HepG2 (cell line): ENCODE measurements at places on chromosomes 2 and 18. TPM values are rescaled to one million over a fixed set of nuclear protein-coding genes. Genes with fewer than 3 reads are reported as not detected.

The BMP10 gene
- total RNA-seq: not detected in 2 replicates

The PSMA8 gene
- not detected in 2 replicates for total RNA-seq

The RAB27B gene
- not detected in 2 replicates for total RNA-seq

The DRC1 gene
- 0.07 and 0.08 TPM in 2 replicates for total RNA-seq

The CD226 gene
- total RNA-seq: 0.15 and 0.77 TPM in 2 replicates

The PKP4 gene
- 80.9 and 84.8 TPM in 2 replicates for total RNA-seq

The SFT2D3 gene
- 4.6 and 9.4 TPM in 2 replicates for total RNA-seq

The KCNG2 gene
- total RNA-seq: not detected in 2 replicates

The RNF152 gene
- not detected in 2 replicates for total RNA-seq

The C1QL2 gene
- not detected in 2 replicates for total RNA-seq

The BOLL gene
- total RNA-seq: not detected in 2 replicates

DNA sequence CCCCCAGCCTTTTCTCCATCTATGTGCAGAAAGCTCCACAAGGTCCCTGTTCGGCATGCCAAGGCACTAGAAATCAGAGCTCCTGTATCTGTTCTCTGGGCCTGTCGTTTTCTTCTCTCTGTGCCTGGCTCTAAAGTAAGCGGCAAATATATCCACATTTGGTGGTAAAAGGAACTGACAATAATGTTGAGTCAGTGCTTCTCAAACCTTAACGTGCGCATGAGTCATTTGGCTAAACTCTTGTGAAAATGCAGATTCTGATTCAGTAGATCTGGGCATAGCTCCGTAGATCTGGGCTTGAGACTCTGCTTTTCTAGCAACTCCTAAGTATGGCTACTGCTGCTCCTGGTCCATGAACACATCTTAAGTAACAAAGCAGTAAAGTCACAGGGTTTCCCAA is 16.5 kb upstream of the ACSL3 start:
- no peak overlapping the region for H3K4me3 ChIP-seq
- H3K27ac ChIP-seq: no peak overlapping the region

- DNase-seq: no peak
- no peaks in the 10 kb centered on the region for H3K4me1 ChIP-seq
- no peaks in the 10 kb centered on the region for H3K27me3 ChIP-seq
- no peak overlapping the region for H3K4me3 ChIP-seq
- no peak overlapping the region for H3K27ac ChIP-seq
- no peaks in the 10 kb centered on the region for H3K36me3 ChIP-seq
These were observed 186.5 kb downstream of the CCDC102B start for GRCh38 chr18:68984342-68984741.

DNA sequence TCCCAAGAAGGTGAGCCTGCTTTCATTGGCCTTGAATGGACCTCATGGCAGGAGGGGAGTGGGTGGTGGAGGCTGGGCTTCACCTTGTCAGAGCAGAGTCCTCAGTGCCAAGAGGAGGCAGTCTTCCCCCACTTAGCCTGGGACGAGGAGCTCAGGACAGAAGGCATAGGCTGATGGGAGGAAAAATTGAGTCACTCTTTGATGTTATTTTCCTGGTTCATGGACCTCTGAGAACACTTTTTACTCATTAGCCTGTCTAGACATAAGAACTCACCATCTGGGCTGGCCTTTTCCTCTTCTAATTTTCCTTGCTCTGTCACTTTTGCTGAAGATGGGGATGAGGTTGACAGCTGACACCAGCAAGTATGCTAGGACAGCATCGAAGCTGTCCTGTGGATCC is 225.7 kb upstream of the TNP1 start:
- no peak overlapping the region for H3K27ac ChIP-seq
- no peaks in the 10 kb centered on the region for H3K4me1 ChIP-seq
- no peak for DNase-seq
- H3K4me3 ChIP-seq: no peak overlapping the region
- H3K36me3 ChIP-seq: no peaks in the 10 kb centered on the region
- peaks cover 4% of the 10 kb centered on the region; the same call in 1 of the 3 replicates for H3K27me3 ChIP-seq

GRCh38 chr2:227234429-227234828 is 70.0 kb downstream of the COL4A3 start:
- H3K27me3 ChIP-seq: no peaks in the 10 kb centered on the region
- H3K36me3 ChIP-seq: no peaks in the 10 kb centered on the region
- H3K4me1 ChIP-seq: no peaks in the 10 kb centered on the region
- DNase-seq: no peak

DNA sequence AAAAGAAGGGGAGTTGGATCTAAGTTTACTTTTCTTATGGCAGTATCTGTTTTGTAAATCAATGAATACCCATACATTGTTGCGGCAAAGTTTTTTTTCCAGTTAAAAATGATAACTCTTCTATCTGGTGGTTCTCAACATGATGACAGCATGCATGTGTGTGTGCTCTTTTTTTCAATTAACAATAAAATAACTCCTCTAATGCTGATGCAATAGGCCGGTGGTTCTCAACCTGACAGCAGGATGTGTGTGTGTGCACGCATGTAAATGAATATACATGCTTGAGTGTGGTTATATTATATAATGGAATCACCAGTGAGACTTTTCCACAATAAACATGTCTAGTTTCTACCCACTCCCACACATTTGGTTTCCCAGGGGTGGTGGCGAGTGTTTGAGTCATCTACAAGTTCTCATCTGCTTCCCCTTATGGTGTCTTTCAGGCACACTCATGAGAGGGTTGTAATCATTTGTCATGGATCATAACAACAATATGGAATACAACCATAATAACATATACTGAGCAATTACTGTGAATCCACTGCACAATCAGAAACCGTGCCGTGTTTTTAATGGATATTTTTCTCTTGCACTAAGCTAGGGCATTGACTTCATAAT is 31.2 kb downstream of the PARD3B start:
- H3K27ac ChIP-seq: no peak overlapping the region
- no peak overlapping the region for H3K4me3 ChIP-seq
- H3K36me3 ChIP-seq: no peaks in the 10 kb centered on the region
- H3K4me1 ChIP-seq: no peaks in the 10 kb centered on the region; the same call in 1 of the 2 replicates
- DNase-seq: no peak

- H3K4me3 ChIP-seq: no peak overlapping the region
- no peaks in the 10 kb centered on the region for H3K36me3 ChIP-seq
- H3K27me3 ChIP-seq: no peaks in the 10 kb centered on the region
- peaks cover 20% of the 10 kb centered on the region for H3K4me1 ChIP-seq
- DNase-seq: no peak
These were observed 2.8 kb downstream of the PREPL start for GRCh38 chr2:44358503-44358902.

- no peak overlapping the region for H3K4me3 ChIP-seq
- no peaks in the 10 kb centered on the region for H3K27me3 ChIP-seq
- no peaks in the 10 kb centered on the region for H3K36me3 ChIP-seq
- DNase-seq: no peak
- no peak overlapping the region for H3K27ac ChIP-seq
These were observed 36.5 kb upstream of the TTN start for GRCh38 chr2:178843697-178844096.

GRCh38 chr2:189927823-189928222 is 134.7 kb downstream of the MSTN start:
- H3K36me3 ChIP-seq: no peaks in the 10 kb centered on the region
- H3K27ac ChIP-seq: no peak overlapping the region

DNA sequence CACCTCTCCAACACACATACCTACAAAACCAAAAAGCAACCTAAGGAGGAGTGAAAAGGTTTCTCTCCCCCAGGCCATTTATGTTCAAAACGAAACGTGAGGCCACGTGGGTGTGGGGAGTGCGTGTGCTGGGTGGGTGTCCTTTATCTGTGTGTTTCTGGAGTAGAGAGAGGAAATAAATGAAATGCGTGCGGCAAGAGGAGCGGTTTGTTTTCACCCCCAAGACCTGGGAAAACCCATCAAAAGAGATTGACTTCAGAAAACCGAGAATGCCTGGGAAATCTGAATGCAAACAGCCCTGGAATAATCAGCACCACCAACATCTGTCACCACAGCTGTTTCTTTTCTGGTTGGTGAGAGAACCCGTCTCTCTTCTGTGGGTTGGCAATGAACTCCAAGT is 137.4 kb downstream of the INSIG2 start:
- H3K36me3 ChIP-seq: no peaks in the 10 kb centered on the region
- peaks cover 14% of the 10 kb centered on the region; the same call in 2 of the 3 replicates for H3K27me3 ChIP-seq
- no peaks in the 10 kb centered on the region for H3K4me1 ChIP-seq
- DNase-seq: no peak
- H3K4me3 ChIP-seq: no peak overlapping the region
- no peak overlapping the region for H3K27ac ChIP-seq

DNA sequence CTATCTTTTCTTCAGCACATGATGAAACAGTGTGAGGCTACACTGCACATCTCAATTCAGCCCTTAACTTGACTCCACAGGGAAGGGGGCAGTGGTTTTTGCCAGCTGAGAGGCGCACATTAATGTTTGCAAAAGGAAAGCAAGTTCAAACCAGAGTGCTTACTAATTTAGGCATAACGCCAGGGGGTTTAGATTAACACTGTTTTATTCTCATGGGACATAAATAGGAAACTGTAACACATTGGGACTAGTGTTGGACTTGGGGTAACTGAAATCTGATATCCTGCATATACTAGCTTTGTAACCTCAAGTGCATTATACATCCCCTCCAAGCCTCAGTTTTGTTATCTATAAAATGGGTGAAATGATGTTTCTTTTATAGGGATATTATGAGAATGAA is 821.2 kb upstream of the ID2 start:
- no peak for DNase-seq
- no peak overlapping the region for H3K27ac ChIP-seq
- H3K4me3 ChIP-seq: no peak overlapping the region
- no peaks in the 10 kb centered on the region for H3K4me1 ChIP-seq
- no peaks in the 10 kb centered on the region for H3K27me3 ChIP-seq

DNA sequence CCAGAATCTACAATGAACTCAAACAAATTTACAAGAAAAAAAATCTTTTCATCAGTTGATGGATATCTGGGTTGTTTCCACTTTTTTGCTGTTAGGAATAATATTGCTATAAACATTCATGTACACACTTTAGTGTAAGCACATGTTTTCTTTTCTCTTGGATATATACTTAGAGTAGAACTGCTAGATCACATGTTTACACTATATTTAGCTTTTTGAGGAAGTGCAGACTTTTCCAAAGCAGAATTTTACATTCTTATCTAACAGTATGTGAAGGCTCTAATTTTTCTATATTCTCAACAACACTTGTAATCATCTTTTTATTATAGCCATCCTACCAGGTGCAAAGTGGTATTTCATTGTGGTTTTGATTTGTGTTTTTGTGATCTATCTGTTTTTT is 103.6 kb upstream of the RMP24 start:
- DNase-seq: no peak
- no peaks in the 10 kb centered on the region for H3K4me1 ChIP-seq
- no peak overlapping the region for H3K27ac ChIP-seq
- H3K27me3 ChIP-seq: no peaks in the 10 kb centered on the region

DNA sequence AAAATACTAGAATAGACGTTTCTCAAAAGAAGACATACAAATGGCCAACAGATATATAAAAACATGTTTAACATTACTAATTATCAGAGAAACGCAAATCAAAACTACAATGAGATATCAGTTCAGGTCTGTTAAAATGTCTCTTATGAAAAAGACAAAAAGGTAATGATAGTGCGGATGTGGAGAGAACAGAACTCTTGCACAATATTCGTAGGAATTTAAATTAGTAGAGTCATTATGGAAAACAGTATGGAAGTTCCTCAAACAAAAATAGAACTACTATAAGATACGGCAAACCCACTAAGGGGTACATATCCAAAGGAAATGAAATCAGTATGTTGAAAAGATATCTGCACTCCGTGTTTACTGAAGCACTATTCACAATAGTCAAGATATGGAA is 167.5 kb upstream of the CWC22 start:
- H3K4me1 ChIP-seq: no peaks in the 10 kb centered on the region
- no peak overlapping the region for H3K27ac ChIP-seq
- H3K4me3 ChIP-seq: no peak overlapping the region
- H3K36me3 ChIP-seq: no peaks in the 10 kb centered on the region

GRCh38 chr2:20551945-20552328 is 99.0 kb downstream of the HS1BP3 start:
- no peak overlapping the region for H3K27ac ChIP-seq
- no peak for DNase-seq
- no peaks in the 10 kb centered on the region for H3K36me3 ChIP-seq
- peaks cover 33% of the 10 kb centered on the region for H3K4me1 ChIP-seq
- no peaks in the 10 kb centered on the region for H3K27me3 ChIP-seq

DNA sequence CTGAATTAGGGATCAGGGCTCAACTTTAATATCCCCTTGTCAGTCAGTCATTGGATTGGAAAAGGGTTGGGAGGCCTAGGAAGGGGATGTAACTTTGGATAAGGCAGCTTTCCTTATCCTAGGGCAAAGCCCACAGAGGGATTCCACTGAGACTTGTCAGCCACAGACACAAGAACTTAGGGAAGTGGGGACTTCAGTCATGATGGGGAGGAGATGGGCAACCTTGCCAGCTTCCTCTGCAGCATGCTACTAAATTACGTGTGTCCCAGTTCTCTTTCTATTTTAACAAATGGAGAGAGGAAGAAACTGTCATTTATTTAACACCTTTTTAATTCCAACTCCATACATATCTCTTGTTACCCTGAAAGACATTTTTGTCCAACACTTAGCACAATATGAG is 237.8 kb downstream of the WDR7 start:
- no peak overlapping the region for H3K4me3 ChIP-seq
- H3K27me3 ChIP-seq: no peaks in the 10 kb centered on the region
- DNase-seq: no peak
- 0 out of 2 replicates have a peak, but pooled peaks cover 4% of the 10 kb centered on the region for H3K4me1 ChIP-seq
- H3K27ac ChIP-seq: no peak overlapping the region
- H3K36me3 ChIP-seq: no peaks in the 10 kb centered on the region

DNA sequence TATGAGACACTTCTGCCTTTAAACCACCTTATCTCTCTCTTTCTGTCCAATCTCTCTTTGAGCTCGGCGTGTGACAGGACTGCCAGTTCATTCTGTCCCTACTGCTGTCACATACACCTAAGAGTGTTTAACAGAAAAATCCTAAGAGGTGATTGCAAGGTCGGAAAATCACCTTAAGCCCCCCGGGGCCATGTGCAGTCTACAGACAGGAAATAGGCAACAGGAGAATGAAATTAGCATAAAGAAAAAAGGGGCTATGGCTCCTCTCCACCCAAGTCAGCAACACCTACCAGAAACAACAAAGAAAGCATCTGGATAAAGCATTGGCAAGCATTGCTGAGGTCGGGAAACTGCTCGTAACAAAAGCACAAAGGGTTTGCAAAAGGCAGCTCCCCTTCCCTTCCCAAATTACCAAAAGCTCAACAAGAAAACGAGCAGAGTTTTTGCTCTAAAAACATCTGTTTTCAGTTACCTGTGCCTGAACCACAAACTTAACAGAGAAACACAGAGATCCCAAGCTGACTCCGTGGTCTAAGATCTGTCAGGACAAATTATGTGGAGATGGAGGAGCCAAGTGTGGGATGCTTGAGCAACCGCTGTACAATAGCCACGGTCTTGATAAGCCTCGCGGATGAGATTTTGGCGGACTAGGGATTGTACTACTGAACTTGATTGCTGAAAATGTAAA is 30.4 kb downstream of the ANKRD44 start:
- H3K27ac ChIP-seq: no peak overlapping the region
- peaks cover 1% of the 10 kb centered on the region for H3K27me3 ChIP-seq
- H3K4me3 ChIP-seq: no peak overlapping the region
- no peak for DNase-seq

- H3K27me3 ChIP-seq: no peaks in the 10 kb centered on the region
- no peak overlapping the region for H3K4me3 ChIP-seq
- H3K27ac ChIP-seq: no peak overlapping the region
- no peaks in the 10 kb centered on the region for H3K4me1 ChIP-seq
- H3K36me3 ChIP-seq: peaks cover 80% of the 10 kb centered on the region
These were observed 23.3 kb downstream of the ERCC3 start for GRCh38 chr2:127270663-127271062.
